ENCODE measurements at places on chromosomes 2 and 18.

DNA sequence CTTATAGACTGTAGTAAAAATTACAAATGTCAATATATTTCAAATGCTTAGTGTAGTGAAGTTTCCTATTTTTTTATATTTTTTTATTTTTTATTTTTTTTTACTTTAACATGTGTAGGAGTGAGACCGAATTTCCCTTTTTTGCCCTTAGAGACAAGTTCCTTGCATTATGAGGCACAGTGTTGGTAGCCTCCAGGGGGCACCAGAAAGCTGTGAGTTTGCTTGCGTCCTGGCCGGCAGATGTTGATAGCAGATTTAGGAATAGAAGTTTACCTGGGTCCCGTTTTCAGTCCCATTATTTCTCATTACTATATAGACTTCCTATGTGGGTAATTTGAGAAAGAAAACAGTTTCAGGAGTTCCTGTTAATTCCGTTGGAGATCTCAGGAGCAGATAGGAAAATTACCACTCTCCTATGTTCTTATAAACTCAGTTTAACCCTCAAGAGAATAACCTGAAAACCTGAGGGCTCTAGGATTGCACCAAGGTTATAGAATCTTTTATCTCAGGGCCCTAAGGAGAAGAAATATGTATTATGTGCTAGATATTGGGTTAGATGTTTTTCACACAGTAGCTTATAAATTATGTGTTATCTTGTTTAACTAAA is 157.5 kb upstream of the SESTD1 start:
- DNase-seq, result no peak

DNA sequence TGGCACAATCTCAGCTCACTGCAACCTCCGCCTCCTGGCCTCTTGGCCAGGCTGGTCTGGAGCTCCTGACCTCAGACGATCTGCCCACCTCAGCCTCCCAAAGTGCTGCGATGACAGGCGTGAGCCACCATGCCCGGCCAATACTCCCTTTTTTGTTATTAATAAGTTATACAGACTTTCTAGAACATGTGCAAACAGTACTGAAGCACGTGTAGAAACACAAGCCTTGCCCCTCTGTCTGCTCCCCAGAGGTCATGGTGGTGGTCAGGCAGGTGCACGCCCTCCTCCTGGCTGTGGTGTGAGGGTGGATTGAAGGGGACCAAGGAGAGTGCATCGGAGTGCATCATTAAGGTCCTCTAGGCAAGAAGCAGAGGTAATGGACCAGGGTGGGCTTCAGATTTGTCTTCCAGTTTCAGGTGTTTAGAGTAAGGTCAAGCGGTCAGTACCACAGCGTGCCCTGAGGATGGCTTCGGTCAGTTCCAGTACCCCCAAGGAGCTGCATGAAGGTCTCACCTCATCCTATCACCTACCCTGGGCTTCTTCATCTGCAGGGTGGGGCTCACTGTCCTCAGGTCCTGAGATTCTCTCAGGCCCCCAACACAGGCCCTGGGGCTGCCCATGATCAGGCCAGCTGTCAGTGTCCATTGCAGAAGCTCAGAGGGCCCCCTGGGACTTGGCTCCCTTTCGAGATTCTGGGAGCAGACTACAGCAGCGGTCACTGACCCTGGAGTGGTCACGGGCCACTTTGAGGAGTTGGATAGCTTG is 124.3 kb downstream of the GLI2 start:
- no peak for DNase-seq

DNA sequence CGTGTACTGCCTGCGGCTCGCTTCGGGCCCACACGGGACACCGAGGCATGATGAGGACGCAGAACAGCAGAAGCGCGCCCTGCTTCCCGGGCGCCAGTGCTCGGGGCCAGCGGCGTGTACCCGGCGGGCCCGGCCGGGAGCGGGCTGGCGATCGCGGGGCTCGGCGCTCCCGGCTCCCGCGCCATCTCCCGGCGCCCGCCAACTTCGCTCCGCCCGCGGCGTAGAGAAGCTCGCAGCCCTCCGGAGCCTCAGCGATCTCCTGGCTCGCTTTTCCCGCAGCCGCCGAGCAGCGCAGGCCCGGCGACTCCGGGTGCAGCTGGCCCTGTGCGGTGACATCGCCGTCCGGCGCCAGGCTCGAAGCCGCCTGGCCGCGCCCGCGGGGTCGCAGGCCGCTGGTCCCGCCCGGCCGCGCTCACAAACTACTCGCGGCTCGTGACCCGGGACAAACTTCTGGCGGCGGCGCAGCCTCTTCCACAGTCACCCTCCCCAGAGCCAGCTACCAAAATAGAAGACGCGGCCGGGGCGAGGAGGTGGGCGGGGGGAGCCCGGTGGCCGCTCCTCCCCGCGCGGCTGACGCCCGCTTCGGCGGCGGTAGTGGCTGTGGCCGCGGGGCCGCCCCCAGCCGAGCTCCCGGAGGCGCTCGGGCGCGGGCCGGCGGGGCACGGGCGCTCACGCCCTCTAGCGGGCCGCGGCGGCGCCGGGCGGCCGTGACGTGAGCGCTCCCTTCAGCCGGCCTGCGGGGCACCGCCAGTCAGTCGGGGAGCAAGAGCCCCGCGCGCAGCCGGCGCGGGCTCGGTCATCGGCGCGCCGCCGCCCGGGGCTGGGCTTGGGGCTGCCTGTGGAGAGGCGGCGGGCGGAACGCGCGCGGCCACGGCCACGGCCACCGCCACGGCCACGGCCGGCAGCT is at the start of gene PTPRM:
PTPRM (plus strand) TSS at position 750 of the 907 bp plus-strand sequence. CDS start 503 bp downstream, outside the sequence.
- DNase-seq, result no peak

- DNase-seq, result no peak
Observed at GRCh38 chr2:142100970-142101369, 29.8 kb downstream of the LRP1B start.

- DNase-seq, result no peak
Observed at GRCh38 chr18:46293742-46294181, 189.6 kb downstream of the HAUS1 start.

- no peak for DNase-seq
Observed at GRCh38 chr18:23178661-23179081, 43.4 kb downstream of the CABLES1 start.

GRCh38 chr2:35125871-35126270 is 1229.7 kb upstream of the CRIM1 start:
- no peak for DNase-seq

DNA sequence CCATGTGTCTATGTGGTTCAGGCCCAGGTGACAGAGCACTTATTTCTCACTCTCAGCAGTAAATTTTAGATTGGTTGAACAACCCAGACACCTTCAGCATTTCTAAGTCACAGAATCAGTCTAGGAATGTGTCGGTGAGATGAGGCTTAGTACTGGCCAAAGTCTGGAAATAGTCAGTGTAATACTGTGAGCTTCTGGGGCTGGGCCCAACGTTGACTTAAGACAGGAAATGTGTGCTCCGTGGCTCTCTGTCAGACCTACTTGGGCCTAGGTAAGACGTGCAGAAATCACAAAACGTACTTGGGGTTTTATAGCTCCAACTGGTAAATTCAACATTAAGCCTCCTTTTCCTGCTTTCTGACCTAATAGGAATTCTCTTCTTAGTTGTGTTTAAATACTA is 160.3 kb upstream of the COL3A1 start:
- DNase-seq, result no peak

GRCh38 chr18:76754351-76754750 is 68.0 kb upstream of the ZNF236 start:
- DNase-seq, result no peak

GRCh38 chr2:182019731-182020130 is 34.1 kb downstream of the PPP1R1C start:
- no peak for DNase-seq

- DNase-seq, result no peak
Observed at GRCh38 chr2:160838147-160838546, 322.1 kb upstream of the TANK start.

DNA sequence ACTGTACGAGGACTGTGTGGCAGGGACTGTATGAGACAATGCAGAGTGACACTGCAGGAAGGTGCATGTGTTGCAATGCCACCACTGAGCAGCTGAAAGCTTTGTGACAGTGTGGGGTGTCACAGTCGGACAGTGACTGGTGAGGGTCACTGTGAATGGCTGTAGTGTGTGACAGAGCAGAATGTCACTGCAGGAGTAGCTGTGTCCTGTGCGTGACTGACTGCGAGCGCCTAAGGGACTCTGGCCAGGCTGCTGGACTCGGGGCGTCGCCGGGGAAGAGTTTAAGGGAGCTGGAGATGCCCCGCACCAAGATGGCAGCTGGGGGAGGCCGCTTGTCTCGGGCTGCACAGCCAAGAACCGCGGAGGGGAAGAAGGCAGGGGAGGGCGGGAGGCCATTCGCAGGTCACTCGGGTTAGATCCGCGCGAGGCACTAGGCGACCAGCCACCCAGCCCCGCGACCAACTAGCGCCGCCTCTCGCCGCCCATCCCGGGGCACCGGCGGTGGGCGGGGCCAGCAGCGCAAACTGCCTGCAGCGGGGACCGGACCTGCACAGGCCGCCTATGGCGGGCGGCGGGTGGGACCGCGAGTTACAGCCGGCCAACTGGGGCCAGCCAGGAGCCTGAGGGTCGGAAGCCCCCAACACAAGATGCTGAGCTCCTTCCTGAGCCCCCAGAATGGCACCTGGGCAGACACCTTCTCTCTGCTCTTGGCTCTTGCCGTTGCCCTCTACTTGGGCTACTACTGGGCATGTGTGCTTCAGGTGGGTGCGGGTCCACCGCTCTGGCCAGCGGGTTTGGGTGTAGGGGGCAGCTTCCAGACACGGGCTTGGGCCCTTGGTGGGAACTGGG is at the start of gene ABHD1:
ABHD1 (plus strand) TSS at position 514 of the 849 bp plus-strand sequence; CDS start at position 648, 134 bp downstream.
- DNase-seq, result peak; percentile 8
